Activated T-helper 1 cell treated with anti-CD3 and anti-CD28 coated beads, Interleukin-12 subunit alpha, Interleukin-12 subunit beta, Interleukin-2, Interleukin-4 antibody, amounts not matched to agents 30 ng/mL and 10 ng/mL and 1 ng/mL, durations not matched to agents 14 hours and 24 hours and 36 hours (primary cell): ENCODE measurements at places on chromosomes 2 and 18. TPM values are rescaled to one million over a fixed set of nuclear protein-coding genes. Genes with fewer than 3 reads are reported as not detected.
A peak's percentile ranks its signal among the peaks of the same experiment; 100 is the strongest.

- DNase-seq, result no peak
Measured at GRCh38 chr2:29166242-29167039, 51.2 kb downstream of the CLIP4 start.

GRCh38 chr2:205484215-205484614 lies 198.1 kb upstream of the NRP2 start:
- DNase-seq, result no peak

DNA sequence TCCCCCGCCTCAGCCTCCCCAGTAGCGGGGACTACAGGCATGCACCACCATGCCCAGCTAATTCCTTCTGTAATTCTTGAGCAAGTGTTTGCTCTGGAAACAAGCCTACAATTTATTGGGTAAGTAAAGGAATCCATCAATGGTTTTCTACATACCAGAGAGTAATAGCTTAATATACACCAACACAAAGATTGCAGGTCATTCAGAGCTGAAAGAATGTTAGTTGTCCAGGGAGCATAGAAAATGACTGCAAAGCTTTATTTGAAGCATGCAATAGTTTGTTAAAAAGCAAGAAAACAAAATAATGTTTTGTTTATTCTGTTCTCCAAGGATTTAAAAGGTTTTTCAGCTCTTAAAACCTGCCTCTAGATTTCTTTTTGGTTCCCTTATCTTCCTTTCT lies 5.6 kb downstream of the IDH1 start:
- no peak for DNase-seq

GRCh38 chr2:102619414-102620319 lies at the start of gene SLC9A2:
Gene SLC9A2, plus strand, starts transcription at chr2:102619553. Its CDS starts 296 bp downstream, at chr2:102619849.
- no peak for DNase-seq

The ANKRD30B gene
- not detected in 2 replicates for total RNA-seq

GRCh38 chr2:197298609-197299008 lies 12.0 kb downstream of the ANKRD44 start:
- DNase-seq, result no peak

DNA sequence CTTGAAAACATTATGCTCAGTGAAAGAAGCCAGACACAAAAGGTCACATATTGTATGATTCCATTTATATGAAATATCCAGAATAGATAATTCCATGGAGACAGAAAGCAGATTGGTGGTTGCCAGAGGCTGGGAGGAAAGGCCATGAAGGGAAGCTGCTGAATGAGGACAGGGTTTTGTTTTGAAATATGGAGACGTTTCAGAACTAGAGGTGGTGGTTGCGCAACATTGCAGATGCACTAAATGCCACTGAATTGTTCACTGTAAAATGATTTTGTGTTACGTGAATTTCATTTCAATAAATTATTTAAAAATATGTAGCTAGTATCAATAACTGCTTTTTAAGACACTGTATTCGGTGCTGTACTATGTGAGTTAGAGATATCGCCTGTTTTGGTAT lies 101.7 kb upstream of the ZNF236 start:
- DNase-seq, result no peak

GRCh38 chr2:20447437-20448245 lies 767 bp downstream of the RHOB start:
- DNase-seq, result no peak

The TTN gene
- total RNA-seq, result 1.7 TPM in 2 replicates

GRCh38 chr2:240795454-240795853 lies 24.6 kb downstream of the KIF1A start:
- no peak for DNase-seq

The CHRND gene
- not detected in 2 replicates for total RNA-seq

DNA sequence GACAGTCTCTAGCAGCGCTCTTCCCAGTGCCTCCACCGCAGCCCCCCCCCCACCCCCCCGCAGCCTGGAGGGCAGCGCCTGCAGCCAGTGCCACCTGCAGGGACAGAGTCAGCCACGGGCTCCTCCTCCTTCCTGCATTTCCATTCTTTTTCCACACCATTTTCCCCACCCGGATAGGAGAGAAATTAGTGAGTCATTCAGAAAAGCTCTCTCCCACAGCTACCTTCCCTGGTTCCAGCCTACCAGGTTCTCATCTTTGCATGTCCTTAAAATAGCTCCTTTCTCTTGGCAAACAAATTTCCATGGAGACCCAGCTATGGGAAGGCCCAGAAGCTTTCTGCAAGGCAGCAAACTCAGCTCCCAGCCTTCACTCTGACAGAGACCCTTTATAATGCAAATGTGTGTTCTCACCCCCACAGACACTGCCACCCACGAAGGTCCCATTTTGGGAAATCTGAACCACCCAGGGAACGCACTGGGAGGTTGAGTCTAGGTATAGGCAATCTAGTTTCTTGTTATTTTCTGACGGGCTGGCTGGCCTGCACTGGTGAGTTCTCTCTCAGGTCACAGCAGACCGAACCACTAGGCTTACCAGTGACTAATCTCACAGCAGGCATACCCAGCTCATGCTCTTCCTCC lies 41.8 kb upstream of the ATG16L1 start:
- DNase-seq, result no peak

- DNase-seq, result no peak
Measured at GRCh38 chr2:30394096-30394495, 53.0 kb upstream of the LCLAT1 start.

DNA sequence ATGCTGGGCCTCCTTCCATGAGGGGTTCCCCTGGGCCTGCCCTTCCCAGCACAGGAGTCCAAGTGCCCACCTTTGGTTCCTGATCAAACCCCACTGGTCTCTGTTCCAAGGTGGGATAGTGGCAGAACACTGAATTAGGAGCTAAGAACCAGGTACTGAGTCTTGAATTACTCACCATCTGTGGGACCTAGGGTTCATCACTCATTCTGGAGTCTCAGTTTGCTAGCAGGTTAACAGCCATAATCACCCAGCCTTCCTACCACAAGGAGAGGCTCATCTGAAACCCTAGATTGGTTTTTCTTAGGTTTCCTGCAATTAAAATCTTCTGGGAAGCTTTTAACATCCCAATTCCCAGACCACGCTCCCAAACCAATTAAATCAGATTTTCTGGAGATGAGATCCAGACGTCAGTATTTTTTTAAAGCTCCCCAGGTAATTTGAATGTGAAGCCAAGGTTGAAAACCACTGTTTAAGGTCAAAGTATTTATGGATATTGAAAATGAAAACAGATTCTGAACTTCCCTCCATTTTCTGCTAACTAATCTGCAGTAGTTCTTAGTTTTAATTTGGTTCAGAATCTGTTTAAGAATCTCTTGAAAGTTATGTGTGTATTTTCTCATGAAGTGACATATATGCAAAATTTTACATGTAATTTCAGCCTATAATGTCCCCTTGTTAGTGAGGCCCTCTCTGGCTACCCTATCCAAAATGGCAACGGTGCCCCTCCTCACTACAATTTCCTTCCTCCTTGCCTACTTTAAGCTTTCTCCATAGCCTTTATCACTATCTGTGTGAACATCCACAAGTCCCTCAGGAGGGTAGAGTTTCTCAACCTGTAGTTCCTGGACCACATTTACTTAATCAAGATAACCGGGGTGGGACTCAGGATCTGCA lies 166.5 kb upstream of the CXCR4 start:
- no peak for DNase-seq

The CFC1 gene
- not detected in 2 replicates for total RNA-seq

- DNase-seq, result no peak
Measured at GRCh38 chr2:167863377-167863776, 384.0 kb downstream of the STK39 start.

DNA sequence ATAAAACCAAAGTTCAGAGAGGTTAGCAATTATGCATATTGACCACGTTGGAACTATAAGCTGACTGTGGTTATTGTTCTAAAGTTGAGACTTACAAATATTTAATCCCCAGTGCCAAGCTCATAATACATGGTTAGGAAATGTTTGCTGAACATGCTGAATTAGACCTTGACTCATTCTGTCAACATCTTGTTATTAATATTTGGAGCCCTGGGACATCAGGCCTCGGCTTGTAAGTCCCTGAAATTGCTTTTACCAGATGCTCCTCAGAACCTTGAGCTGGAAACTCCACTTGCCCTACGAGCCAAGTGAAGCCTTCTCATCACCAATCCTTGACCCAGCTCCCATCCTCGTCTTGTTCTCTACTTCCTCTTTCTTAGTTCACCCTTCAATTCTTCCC lies 21.2 kb downstream of the DYNAP start:
- DNase-seq, result no peak

The ANTXR1 gene
- not detected in 2 replicates for total RNA-seq

The ABCA12 gene
- total RNA-seq, result not detected in 2 replicates

GRCh38 chr2:181004647-181005325 lies 24.4 kb downstream of the UBE2E3 start:
- DNase-seq, result no peak

GRCh38 chr2:236336575-236337464 lies 72.6 kb upstream of the ASB18 start:
- no peak for DNase-seq

DNA sequence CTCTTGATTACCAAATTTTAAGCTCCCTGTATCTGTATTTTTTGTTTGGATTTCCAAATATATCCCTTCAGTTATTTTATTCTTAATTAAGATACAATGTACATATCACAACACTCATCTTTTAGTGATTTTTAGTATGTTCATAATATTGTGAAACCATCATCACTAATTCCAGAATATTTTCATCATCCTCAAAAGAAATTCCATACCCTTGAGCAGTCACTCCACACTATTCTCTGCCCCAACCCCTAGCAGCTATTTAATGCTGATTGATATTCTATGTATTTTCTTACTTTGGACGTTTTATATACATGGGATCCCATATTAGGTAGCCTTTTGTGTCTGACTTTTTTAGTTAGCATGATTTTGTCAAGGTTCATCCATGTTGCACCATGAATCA lies 127.4 kb upstream of the SLC8A1 start:
- DNase-seq, result no peak

GRCh38 chr2:98543842-98544241 lies 64.5 kb downstream of the COA5 start:
- no peak for DNase-seq

GRCh38 chr2:3343012-3343411 lies 34.6 kb downstream of the EIPR1 start:
- DNase-seq, result no peak

The GATA6 gene
- total RNA-seq, result not detected in 2 replicates

The DCC gene
- not detected in 2 replicates for total RNA-seq

The ABCG5 gene
- total RNA-seq, result not detected in 2 replicates

DNA sequence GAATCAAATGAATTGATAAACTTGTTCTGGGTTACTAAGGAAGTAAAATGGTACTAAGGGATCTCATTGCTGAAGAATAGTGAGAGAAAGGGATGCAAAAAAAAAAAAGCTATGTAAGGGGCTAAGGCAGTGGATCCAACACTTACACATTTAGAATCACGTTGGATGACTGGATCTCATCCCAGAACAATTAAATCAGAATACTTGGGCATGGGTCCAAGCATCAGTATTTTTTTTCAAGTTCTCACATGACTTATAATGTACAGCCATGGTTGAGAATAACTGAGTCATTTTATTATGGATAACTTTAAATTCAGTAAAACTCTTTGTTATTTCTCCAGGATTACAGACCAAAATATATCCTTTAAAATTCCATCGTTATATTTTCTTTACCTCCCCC lies 8.5 kb downstream of the DSC1 start:
- no peak for DNase-seq

DNA sequence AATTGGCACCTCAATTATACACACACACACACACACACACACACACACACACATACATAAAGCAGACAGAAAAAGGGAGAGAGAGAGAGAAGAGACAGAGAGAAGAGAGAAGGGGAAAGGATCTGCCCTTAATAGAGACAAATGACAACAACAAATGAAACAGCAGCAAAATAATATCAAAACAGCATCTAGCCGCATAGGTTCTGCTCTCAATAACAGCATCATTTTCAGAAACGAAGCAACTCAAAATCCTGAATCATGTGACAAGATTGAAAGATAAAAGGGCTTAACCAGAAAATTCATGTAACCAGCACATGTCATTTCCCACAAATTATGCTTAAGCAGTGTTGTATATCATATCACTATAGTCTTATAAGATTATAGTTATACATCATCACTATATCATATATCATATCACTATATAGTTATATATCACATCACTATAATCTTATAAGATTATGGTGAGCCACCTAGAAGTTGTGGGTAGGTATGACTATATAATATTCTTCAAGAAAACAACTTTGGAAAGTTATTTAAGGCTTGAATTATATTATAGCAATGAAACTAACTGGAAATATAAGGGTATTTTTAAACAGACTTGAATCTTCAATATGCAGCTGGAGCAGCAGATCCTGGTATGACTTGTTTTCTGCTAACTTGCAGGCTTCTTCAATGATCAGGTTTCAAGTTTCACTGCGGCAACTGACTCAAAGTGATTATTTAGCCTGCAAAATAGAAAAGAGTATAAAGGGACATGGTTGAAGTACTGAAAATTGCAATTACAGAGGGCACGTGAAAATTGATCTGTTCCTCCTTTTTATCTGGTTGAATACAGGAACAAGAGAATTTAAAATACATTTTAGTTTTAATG lies 16.1 kb upstream of the VPS54 start:
- peak; percentile 18 for DNase-seq

- DNase-seq, result no peak
Measured at GRCh38 chr2:143802871-143803650, 673.8 kb downstream of the ARHGAP15 start.

GRCh38 chr2:59249441-59250306 lies 1008.5 kb upstream of the FANCL start:
- no peak for DNase-seq

GRCh38 chr18:26103579-26103978 lies 13.2 kb upstream of the SS18 start:
- peak; percentile 12 for DNase-seq

- DNase-seq, result no peak
Measured at GRCh38 chr18:8614875-8615274, 5.6 kb downstream of the RAB12 start.

GRCh38 chr2:172977270-172978062 lies 98.2 kb upstream of the MAP3K20 start:
- DNase-seq, result no peak

- no peak for DNase-seq
Measured at GRCh38 chr18:7856116-7856515, 289.0 kb downstream of the PTPRM start.

- no peak for DNase-seq
Measured at GRCh38 chr18:56127322-56128099, 510.9 kb downstream of the TXNL1 start.

- DNase-seq, result no peak
Measured at GRCh38 chr2:98548920-98549818, 59.1 kb downstream of the COA5 start.

- DNase-seq, result peak; percentile 16
Measured at GRCh38 chr2:224520064-224520463, 65.1 kb downstream of the CUL3 start.

GRCh38 chr2:23433282-23433681 lies 48.3 kb downstream of the KLHL29 start:
- no peak for DNase-seq

DNA sequence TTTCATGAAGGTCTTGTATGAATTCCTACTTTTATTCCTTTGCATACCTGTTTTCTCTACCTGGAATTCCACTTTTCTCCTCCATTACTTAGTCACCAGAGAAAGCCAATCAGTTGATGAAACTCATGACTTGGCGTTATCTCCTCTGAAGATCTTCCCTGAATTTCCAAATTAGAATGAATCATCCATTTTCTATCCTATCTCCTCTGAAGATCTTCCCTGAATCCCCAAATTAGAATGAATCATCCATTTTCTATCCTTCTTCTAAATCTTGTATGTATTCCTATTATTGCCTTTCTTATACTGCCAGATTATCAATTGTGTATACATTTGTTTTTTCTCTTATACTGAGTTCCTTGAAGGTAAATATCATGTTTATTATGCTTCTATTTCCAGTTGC lies 440.4 kb downstream of the CCDC85A start:
- no peak for DNase-seq

The ALPP gene
- not detected in 2 replicates for total RNA-seq
